Stimulated activated CD8-positive, alpha-beta memory T cell treated with anti-CD3 and anti-CD28 coated beads, Interleukin-7, amount 100 ng/mL, for 24 hours (primary cell): ENCODE measurements at places on chromosomes 5 and 9.

DNA sequence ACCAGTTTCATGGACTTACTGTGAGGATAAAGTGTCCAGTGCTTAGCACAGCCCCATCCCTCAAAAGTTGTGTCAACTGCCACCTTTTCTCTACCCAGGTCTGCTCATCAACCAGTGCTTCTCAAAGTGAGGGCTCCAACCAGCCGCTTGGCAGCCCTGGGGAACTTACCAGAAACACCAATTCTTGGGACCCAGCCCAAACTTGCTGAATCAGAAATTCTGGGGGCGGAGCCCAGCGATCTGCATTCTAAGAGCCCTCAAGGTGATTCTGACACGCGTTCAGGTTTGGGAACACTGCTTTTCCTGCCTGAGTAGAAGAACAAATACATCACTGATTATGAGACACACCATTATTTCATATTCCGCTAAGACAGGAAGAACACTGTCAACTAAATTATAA lies 132.0 kb downstream of the NSG2 start:
- DNase-seq, result no peak

GRCh38 chr9:70614786-70615463 lies 200.5 kb upstream of the KLF9 start:
- DNase-seq, result no peak

GRCh38 chr9:136075881-136076678 lies 19.0 kb downstream of the NACC2 start:
- no peak for DNase-seq

- DNase-seq, result no peak
These were observed 290.3 kb downstream of the NSG2 start for GRCh38 chr5:174335682-174336364.

DNA sequence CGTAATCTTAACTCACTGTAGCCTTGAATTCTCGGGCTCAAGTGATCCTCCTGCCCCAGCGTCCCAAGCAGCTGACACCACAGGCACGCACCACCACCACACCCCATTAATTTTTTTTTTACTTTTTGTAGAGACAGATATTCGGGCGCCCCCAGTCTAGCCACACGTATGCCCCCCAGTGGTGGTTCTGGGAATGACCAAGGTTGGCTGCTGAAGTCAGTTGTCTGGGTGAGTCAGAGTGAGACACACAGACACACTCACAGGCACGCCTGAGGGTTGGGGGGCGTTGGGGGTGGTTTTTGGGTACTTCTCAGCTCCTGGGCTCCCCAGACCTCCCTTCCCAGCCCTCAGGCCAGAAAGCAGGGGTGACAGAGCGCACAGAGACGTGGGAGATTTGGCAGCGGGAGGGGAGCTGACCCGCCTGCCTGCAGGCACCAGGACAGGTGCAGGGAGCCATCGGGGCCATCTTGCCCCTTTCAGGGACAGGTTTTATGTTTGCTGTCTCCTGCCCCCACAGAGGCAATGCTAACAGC lies 4.2 kb upstream of the ENTPD8 start:
- DNase-seq, result peak; percentile 80

GRCh38 chr5:10649666-10650380 lies 86.0 kb downstream of the ANKRD33B start:
- DNase-seq, result no peak

DNA sequence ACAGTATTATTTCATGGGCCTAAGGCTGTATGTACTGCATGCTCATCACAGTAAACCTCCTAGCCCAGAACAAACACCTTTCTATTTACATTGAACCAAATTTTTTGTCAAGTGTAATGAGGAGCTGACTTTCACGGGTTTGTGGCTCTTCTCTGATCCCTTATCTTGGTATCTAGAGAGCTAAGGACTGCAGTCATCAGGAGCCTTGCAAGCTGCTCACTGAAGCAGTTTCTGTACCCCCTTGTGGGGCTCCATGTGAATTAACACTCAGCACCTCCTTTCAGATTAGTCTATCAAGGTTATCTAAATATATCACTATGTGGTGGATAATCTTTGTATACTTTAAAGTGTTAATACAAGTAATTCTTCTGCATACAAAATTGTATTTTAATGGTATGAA lies 108.2 kb downstream of the AUH start:
- DNase-seq, result no peak

- DNase-seq, result no peak
These were observed 301.1 kb upstream of the PTGER4 start for GRCh38 chr5:40378396-40379177.

GRCh38 chr5:95934207-95934804 lies 27.3 kb downstream of the ELL2 start:
- DNase-seq, result no peak

DNA sequence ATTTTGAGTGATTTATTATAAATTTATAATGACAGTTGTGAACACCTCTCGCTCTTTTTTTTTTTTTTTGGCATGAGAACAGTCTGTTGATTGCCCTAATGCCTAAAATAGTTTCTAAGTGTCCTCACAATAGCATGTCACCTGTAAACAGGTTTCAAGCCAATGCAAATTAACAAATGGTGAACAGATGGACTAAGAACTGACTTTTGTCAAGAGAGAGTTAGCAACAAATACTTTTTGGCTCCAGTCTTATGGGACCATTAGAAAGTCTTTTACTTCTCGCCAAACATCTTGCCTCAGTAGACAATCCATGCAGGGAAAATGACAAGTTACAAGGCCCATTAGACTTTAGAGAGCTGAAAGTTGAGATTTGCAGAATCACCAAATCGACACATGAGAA lies 67.8 kb downstream of the MED27 start:
- no peak for DNase-seq

DNA sequence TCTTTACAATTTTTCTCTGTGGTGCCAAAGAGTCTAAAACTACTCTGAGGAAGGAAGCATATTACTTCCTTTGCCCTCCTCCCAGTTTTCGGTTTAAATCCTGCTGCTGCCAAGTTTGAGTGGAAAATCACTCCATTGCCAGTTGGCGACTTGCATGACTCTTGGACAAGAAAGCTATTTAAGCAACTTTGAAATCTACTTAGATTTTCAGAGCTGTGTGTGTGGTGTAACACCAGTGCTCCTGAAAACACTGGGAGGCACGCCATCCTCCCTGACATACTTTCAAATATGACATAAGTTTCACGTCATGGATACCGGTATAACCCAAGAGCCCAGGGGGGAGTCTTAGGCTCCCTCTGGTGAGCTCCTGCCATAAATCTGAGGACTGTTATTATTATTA lies 83.5 kb upstream of the RIOK2 start:
- no peak for DNase-seq

GRCh38 chr5:179793468-179794139 lies at the start of gene LTC4S:
TSS of gene LTC4S (plus strand) at chr5:179793986. CDS start at chr5:179794081, 95 bp downstream.
- no peak for DNase-seq

DNA sequence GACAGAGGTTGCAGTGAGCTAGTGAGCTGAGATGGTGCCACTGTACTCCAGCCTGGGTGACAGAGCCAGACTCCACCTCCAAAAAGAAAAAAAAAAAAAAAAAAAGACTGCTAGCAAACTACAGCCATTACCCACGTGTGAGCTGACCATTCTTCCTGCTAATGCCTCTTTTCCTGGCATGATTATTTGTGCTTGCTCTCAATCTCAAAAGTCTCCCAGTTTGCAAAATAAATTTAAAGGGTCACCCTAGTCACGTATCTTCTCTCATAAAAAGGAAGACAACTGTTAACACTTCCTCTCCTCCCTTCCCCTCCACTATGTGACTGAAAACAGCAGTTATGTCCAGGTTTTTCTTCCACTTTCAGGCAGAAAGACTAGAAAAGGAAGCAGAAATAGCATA lies 37.2 kb downstream of the TRIM36 start:
- DNase-seq, result no peak

DNA sequence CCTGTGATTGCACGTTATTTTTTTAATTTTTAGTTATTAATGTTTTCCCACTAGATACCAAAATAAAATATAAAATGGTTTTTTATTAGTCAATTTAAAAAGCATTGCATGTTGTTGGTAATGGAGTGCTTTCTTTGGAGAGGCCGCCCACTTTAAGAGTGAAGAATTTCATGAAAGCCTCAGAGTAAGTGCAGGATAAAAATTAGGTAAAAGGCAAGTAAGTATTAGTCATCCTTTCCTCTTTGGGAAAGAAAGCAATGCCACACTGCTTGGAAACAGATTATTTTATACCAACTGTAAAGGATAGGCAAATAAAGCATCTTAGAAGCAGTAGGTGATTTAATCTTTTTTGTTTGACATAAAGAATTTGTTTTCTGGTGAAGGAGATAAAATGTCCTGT lies 62.9 kb downstream of the HSD17B4 start:
- no peak for DNase-seq

GRCh38 chr9:132562306-132562573 lies 20.2 kb upstream of the BARHL1 start:
- no peak for DNase-seq

DNA sequence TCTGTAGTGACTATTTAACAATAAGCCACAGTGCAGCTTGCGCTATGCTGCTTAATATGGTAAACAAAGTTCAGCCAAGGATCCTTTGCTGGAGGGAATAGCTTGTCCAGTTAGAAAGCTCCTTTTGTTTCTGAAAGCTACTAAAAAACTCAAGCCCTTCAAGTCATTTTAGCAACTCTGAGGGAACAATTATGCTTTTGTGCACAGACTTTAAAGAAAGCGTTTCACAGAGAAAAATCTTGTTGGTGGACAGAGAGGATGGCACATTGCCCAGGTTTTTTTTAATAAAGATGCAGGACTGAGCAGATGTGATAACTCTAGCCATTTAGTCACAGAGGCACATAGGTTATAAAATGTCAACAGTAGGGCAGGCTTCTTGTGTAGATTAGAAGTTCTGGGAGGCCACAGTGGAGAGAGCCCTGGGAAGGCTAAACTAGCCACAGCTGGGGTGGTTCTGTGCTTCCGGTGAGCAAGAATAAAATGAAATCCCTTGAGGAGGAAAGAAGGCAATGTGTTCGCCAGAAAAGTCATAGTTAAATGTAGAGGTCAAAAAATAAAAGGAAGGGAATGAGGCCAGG lies 63.4 kb downstream of the ALDH7A1 start:
- no peak for DNase-seq

GRCh38 chr5:53180991-53181390 lies 71.4 kb upstream of the MOCS2 start:
- no peak for DNase-seq

DNA sequence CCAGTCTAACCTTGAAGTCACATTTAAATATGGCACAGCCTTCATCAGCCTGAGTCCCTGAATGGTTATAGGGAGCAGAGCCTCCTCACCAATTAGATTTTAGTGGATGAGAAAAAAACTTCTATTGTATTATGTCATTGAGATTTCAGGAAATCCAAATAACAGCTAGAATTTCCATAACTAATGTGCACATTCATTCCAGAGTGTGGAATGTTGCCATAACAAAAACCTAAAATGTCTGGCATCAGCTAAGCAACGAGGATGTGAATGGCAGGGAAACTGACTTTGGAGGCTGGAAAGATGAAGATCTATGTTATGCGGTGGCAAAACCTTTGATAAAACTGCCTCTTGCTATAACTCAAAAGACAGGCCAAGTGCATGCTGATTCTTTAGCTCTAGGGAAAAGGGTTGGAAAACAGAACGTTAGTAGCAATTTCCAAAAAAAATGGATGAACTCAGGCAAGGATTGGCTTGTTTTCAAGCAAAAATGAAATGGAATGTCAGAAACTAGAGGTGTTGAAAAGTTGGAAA lies 91.3 kb upstream of the NFIB start:
- DNase-seq, result no peak
